ENCODE measurements at places on chromosomes 5 and 9. TPM values are rescaled to one million over a fixed set of nuclear protein-coding genes. Genes with fewer than 3 reads are reported as not detected.

DNA sequence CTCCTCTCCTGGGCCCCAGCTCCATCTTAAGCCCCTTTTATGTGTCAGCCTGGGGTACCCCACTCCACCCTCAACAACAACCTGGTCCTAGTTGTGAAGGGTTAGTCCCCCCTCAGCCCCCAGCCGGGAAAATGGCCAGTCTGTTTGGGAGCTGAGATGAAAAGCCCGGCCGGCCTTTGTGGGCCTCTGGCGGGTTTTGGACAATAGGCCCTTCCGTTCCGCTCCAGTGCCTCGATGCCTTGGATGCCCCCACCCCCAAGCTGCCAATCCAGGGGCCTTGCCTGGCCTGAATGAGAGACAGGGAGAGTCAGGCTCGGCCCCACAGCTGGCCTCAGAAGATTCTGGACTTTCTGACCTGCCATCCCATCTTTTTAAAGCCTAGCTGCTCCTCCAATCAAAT, 9.2 kb downstream of the CNTFR start:
- DNase-seq, result no peak

- DNase-seq, result no peak
These were observed 554.8 kb downstream of the BNC2 start for GRCh38 chr9:16315720-16316119.

DNA sequence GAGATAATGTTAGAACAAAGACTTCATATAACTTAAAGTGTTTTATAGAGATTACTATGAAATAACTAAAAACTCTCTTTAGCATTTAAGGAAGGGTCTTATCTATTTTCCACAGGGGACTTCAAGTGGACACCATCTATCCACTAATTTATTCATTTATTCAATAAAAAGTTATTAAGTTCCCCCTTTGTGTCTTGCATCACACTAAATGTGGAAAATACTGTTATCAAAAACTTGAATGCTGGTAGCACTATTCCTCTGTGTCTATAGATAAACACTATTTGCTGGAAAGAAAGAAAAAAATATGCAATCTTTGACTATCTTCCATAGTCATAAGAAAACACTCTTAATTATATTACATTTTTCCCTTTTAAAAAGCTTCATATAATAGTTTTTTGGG, 20.1 kb upstream of the ZNF622 start:
- no peak for DNase-seq

GRCh38 chr5:130981663-130982062, 183.4 kb downstream of the HINT1 start:
- no peak for DNase-seq

- DNase-seq, result no peak
These were observed 311.6 kb upstream of the PRR16 start for GRCh38 chr5:120152472-120152871.

DNA sequence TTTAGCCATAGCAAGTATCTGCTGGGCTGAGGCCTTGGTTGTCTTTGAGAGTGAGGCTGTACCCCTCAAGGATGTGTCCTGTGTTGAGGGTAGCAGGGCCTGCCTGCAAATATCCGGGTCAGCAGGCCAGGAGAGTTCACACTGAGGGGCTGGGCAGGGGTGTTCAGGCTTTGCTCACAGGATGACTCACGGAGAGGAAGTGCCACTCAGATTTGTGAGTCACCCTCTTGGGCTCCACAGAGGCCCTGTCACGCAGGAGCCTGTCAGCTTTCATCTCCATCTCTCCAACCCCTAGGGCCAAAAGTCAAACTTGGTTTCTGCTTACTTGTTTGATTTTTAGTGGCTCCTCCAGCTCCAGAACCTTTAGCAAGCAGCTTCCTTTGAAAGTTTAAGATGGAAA, 211.5 kb downstream of the SEC61B start:
- no peak for DNase-seq

- DNase-seq, result no peak
These were observed 23.7 kb downstream of the RXRA start for GRCh38 chr9:134349936-134350335.

GRCh38 chr5:40360685-40361084, 319.0 kb upstream of the PTGER4 start:
- DNase-seq, result no peak

GRCh38 chr5:68369457-68370125, 154.0 kb downstream of the PIK3R1 start:
- no peak for DNase-seq

GRCh38 chr5:9775339-9775738, 145.2 kb upstream of the TAS2R1 start:
- DNase-seq, result no peak

DNA sequence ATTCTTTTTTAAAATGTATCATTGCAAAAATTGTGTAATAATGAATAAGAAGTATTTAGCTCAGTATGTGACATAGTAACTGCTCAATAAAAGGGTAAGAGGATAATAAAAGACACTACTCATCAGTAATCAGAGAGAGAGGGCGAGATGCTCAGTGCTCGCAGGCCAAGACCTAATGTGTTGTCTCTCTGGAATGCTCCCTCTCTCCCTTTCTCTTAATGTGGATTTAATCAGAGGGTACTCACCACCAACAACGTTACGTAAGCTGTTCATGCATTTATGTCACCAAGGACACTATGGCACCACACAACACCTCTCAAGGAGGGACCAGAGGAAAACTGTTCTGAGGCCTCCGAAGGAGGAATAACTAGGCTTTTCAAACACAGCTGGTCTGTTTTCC, 42.5 kb downstream of the WHRN start:
- DNase-seq, result no peak

DNA sequence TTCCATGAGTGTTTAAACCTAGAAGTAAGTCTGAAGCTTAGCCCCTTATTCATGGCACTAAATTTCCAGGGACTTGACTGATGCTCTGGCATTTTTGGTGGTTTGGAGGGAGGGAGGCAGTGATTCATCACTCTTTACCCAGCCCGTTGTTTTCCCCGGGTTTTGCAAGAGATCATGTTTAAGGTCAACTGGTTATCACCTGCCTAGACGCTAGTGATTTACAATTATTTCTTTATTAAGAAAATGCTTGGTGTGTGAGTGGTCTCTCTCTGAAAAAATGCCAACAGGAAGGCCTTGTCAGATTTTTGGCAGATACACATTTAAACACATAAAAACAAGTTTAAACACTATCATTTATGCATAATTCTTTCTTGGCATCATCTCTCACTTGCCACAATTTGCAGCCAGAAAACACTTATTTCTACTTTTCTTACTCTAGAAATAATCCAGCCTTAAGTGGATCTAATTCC, 737.9 kb upstream of the ZNF608 start:
- no peak for DNase-seq

- DNase-seq, result no peak
These were observed 5.0 kb downstream of the CHSY3 start for GRCh38 chr5:129909225-129909624.

- DNase-seq, result no peak
These were observed 150.4 kb upstream of the ERCC6L2 start for GRCh38 chr9:95725045-95725444.

DNA sequence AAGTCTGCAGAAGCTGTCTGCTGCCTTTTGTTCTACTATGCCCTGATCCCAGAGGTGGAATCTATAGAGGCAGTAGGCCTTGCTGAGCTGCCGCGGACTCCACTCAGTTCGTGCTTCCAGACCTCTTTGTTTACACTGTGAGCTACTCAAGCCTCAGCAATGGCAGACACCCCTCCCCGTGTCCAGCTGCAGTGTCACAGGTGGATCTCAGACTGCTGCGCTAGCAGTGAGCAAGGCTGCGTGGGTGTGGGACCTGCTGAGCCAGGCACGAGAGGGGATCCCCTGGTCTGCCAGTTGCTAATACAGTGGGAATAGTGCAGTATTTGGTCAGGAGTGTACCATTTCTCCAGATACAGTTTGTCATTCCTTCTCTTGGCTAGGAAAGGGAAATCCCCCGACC, 99.6 kb downstream of the SLCO4C1 start:
- no peak for DNase-seq

GRCh38 chr5:171275841-171276544, 33.1 kb upstream of the TLX3 start:
- DNase-seq, result no peak

- DNase-seq, result no peak
These were observed 126.6 kb upstream of the IL12B start for GRCh38 chr5:159456722-159457465.

DNA sequence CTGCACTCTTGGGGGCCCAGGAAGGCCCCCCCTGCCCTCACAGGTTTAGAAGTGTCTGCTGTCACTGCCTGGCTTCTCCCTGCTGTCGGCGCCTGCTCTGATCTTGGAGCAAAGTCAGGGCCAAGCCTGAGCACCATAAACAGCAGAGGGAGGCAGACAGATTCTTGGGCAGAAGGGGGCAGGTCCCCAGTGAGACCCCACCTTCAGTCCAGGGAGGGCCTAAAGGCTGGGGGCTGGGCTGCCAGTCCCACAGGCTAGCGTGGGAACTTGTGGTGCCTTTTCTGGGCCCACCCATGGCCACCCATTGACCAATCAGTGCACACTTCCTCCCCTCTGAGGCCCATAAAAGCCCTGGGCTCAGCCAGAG, 124.0 kb downstream of the OLFM1 start:
- DNase-seq, result no peak

DNA sequence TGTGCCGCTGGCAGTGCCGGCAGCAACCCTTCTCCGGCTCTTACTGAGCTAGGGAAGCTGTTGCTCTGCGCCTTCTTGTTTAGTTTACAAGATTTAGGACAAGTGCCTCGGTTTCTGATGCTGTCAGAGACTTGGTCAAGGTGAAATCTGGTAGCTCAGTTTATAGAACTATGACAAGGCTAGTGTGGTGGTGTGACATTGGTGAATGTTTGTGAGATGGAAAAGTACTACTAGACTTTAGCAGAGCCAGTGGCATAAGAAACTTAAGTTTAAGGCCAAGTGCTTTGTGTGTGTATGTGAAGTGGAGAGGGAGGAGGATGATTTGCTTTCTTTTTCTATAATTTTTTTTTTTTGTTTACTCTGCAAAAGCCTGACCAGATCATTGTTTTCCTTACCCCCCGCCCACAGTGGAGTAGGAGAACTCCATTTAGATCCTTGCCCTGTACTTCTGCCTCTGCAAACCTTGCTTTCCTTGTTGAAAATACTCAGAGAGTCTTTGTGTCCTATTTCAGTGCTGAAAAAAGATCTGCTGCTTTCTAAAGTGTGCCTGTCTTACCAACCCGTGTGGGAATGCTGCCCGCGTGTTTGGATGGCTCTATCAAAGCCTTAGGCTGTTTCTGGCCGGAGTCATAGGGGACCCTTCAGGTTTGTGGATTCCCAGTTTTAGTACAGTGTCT, 75.9 kb downstream of the TRIO start:
- DNase-seq, result no peak

DNA sequence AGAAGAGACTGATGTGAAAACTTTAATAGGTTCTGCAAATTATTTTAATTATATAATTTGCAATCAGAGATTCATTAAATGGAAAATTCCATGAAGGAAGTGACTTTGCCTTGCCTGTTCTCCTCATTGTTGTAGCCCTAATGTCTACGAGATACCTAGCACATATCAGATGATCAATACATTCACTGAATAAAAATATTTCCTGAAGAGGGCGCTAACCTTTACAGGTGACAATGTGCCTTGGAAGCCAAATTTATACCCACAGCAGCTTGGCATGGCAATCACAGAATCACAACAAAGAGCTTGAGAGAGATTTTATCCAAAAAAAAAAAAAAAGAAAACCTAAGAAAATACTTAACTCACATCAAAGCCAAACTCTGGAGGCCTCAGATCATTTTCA, 17.4 kb downstream of the HAUS6 start:
- DNase-seq, result no peak

- DNase-seq, result no peak
These were observed 5.7 kb downstream of the MEGF10 start for GRCh38 chr5:127296321-127296720.

- no peak for DNase-seq
These were observed 34.5 kb downstream of the KCTD16 start for GRCh38 chr5:144205141-144205551.

DNA sequence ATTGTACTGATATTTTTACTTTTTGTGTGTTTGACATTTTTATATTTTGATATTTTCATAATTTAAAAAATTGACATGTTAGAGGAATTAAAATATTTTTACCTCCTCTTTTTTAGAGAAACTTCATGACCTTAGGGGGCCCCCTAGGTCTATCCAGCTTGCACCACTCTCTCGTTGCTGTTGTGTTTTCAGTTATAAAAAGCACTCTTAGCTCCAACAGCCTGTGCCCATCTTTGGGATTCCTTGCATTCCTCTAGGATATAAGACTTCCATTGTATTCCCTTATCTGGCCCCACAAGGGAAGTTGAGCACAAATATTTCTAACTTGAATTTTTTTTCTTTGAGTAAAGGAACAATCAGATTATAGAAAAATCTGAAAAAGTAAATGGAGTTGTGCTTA, 245.3 kb downstream of the SH3GL2 start:
- DNase-seq, result no peak

- DNase-seq, result no peak
These were observed 284.4 kb downstream of the PIK3R1 start for GRCh38 chr5:68499987-68500386.

- no peak for DNase-seq
These were observed 16.6 kb downstream of the TUT7 start for GRCh38 chr9:86337469-86338108.

GRCh38 chr9:18438951-18439350, 35.0 kb upstream of the ADAMTSL1 start:
- no peak for DNase-seq

GRCh38 chr9:137606734-137607138, 1.2 kb downstream of the ARRDC1 start:
- no peak for DNase-seq

- DNase-seq, result no peak
These were observed 180.7 kb downstream of the MEF2C start for GRCh38 chr5:88702332-88702731.

- DNase-seq, result no peak
These were observed 23.7 kb upstream of the PRDM12 start for GRCh38 chr9:130640681-130641080.

PCDHGA10 gene
- 2.2 TPM for total RNA-seq

C9orf50 gene
- not detected for total RNA-seq

HSD17B3 gene
- 1.7 TPM for total RNA-seq

IGFBPL1 gene
- not detected for total RNA-seq

CTXN3 gene
- not detected for total RNA-seq

BARX1 gene
- total RNA-seq, result not detected

SLC23A1 gene
- 35.5 TPM for total RNA-seq

TMC1 gene
- total RNA-seq, result 0.18 TPM

PCDHGA6 gene
- total RNA-seq, result 0.68 TPM

SEMA5A gene
- 5.7 TPM for total RNA-seq

SLC36A3 gene
- not detected for total RNA-seq

SOHLH1 gene
- total RNA-seq, result not detected

NTNG2 gene
- 0.38 TPM for total RNA-seq

CBY3 gene
- not detected for total RNA-seq

STC2 gene
- total RNA-seq, result 0.65 TPM

PCDHA1 gene
- not detected for total RNA-seq

ELOVL7 gene
- total RNA-seq, result 0.60 TPM

All from left lobe of liver (tissue), 2 donors.